ENCODE measurements at places on chromosomes 3 and 15. TPM values are rescaled to one million over a fixed set of nuclear protein-coding genes. Genes with fewer than 3 reads are reported as not detected.

DNA sequence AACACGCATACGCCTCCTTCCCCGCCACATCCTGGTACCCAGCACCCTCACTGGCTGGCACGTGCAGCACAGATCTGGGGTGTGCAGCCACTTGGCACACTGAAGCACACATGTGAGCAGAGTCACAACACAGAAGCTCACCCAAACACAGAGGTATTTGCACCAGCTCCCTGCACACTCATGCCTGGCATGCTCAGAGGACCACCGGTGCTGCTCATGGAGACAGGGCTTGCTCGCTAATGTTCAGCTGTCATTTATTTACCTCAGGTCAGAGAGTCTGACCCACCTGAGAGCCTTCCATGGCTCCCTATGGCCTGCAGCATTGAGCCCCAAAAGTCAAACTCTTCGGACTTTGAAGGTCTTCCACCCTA is 70.4 kb downstream of the ADAMTS7 start:
- no peak overlapping the region for H3K4me3 ChIP-seq
- H3K27me3 ChIP-seq = no peaks in the 10 kb centered on the region
- no peaks in the 10 kb centered on the region for H3K4me1 ChIP-seq
- no peaks in the 10 kb centered on the region for H3K36me3 ChIP-seq
- H3K27ac ChIP-seq = no peak overlapping the region

- no peaks in the 10 kb centered on the region for H3K27me3 ChIP-seq
- no peak overlapping the region for H3K27ac ChIP-seq
- no peaks in the 10 kb centered on the region for H3K36me3 ChIP-seq
- no peak for DNase-seq
- H3K4me3 ChIP-seq = no peak overlapping the region
Observed at GRCh38 chr15:101083336-101084045, 164.3 kb downstream of the LRRK1 start.

- H3K27me3 ChIP-seq = no peaks in the 10 kb centered on the region
- H3K4me3 ChIP-seq = no peak overlapping the region
- no peaks in the 10 kb centered on the region for H3K36me3 ChIP-seq
- DNase-seq = no peak
Observed at GRCh38 chr15:81859737-81860516, 185.9 kb downstream of the MEX3B start.

- H3K27me3 ChIP-seq = no peaks in the 10 kb centered on the region
- DNase-seq = no peak
- H3K27ac ChIP-seq = no peak overlapping the region
- no peak overlapping the region for H3K4me3 ChIP-seq
- H3K36me3 ChIP-seq = no peaks in the 10 kb centered on the region
Observed at GRCh38 chr3:165148876-165149441, 47.2 kb downstream of the SLITRK3 start.

GRCh38 chr3:194836661-194837060 is 151.0 kb downstream of the FAM43A start:
- H3K27me3 ChIP-seq = no peaks in the 10 kb centered on the region
- no peaks in the 10 kb centered on the region for H3K36me3 ChIP-seq
- H3K27ac ChIP-seq = no peak overlapping the region
- DNase-seq = no peak

GRCh38 chr3:8985411-8985831 is 22.1 kb upstream of the RAD18 start:
- H3K27me3 ChIP-seq = no peaks in the 10 kb centered on the region
- no peak overlapping the region for H3K27ac ChIP-seq
- H3K4me1 ChIP-seq = no peaks in the 10 kb centered on the region

DNA sequence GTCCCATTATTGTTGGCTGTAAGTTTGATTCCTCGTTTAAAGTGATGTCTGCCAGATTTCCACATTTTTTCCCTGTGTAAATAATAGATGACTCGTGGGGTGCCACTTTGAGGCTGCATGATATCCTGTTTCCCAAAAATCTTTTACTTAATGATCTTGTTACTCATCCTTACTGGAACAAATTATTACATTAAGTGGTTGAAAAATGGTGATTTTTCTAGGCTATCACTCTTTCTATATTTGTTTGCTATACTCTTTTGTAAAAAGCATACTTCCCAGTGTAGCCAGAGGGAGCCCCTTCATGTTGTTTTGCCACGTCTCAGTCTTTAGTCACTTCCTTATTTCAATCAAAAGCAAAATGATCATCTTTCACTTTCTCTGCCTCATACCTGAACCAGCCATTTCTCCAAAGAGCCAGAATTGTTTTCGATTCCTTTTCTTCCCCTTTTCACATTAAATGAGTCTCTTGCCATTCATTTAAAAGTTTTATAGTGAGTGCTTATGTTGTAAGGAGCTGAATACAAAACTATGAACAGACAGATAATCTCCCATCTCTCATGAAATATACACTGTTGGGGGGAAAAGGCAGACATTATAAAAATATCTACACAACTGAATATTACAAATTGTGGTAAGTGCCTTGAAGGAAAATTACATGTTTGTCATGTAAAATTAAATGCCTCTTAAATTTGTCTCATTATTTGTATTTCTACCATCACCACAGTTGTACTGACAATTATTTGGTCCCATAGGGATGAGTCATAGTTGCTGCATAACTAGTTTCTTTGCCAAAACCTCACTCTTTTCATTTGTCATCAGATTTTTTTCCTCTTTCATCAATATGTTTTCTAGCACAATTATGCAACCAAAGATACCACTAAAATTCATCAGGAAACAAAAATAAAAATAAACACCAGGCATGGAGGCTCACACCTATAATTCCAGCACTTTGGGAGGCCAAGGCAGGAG is 41.5 kb downstream of the ADGRG7 start:
- H3K27ac ChIP-seq = no peak overlapping the region
- DNase-seq = no peak
- no peaks in the 10 kb centered on the region for H3K27me3 ChIP-seq

- H3K27me3 ChIP-seq = no peaks in the 10 kb centered on the region
- no peak overlapping the region for H3K4me3 ChIP-seq
- DNase-seq = no peak
- no peak overlapping the region for H3K27ac ChIP-seq
- H3K4me1 ChIP-seq = peaks cover 3% of the 10 kb centered on the region
Observed at GRCh38 chr15:74832826-74833225, 6.4 kb downstream of the CPLX3 start.

DNA sequence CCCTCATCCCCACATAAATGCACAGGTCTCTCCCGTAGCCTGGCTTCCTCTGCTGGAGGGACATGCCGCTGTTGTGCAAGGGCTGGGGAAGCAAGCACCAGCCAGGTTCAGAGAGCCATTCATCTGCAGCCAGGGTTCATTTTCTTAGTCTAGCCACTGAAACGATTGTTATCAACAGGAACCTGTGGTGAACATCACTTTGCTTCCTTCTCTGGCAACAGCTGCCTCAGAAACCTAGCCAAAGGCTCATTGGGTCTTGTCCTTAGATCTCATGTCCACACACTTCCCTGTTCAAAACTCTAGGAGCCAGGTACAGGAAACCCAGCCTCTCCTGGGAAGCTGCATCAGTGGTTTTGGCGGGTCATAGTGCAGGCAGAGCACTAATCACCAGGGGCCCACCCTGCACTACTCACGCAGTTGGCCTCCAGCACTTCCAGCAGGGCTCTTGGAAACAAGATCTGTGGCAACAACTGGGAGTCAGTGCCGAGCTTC is 47.0 kb downstream of the OXNAD1 start:
- H3K4me3 ChIP-seq = no peak overlapping the region
- H3K27me3 ChIP-seq = no peaks in the 10 kb centered on the region
- H3K36me3 ChIP-seq = peaks cover 18% of the 10 kb centered on the region
- peaks cover 17% of the 10 kb centered on the region for H3K4me1 ChIP-seq
- no peak for DNase-seq
- peak overlapping the region; percentile 57 for H3K27ac ChIP-seq

DNA sequence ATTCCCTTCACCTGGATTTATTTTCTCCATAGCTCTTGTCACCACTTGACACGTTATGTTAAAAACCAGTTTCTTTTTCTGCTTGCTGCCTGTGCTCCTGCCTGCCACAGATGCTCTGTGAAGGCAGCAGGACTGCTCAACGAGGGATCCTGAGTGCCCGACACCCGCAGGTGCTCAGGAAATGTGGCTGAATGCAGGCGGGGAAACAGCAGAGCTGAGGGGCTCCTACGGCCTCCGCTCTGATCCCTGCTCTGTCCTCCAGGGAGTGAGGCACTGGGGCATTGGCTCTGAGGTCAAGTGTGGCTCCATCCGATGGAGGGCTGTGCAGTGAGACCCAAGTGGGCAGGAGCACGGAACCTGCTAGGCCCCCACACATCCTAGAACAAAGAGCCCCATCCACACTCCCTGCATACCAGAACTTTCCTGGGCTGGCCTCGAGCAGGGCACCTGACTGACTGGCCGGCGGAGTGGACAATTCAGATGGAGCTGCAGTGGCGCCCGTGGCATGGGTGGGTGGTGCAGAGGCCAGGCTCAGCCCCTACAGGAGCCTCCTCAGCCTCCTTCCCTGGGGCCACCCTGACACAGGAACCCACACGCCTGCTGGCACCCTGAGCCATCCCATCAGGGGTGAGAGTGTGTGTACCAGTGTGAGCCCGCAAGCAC is 27.9 kb downstream of the IQSEC1 start:
- H3K4me1 ChIP-seq = peaks cover 74% of the 10 kb centered on the region
- H3K4me3 ChIP-seq = no peak overlapping the region
- H3K27ac ChIP-seq = peak overlapping the region; percentile 85
- DNase-seq = no peak

DNA sequence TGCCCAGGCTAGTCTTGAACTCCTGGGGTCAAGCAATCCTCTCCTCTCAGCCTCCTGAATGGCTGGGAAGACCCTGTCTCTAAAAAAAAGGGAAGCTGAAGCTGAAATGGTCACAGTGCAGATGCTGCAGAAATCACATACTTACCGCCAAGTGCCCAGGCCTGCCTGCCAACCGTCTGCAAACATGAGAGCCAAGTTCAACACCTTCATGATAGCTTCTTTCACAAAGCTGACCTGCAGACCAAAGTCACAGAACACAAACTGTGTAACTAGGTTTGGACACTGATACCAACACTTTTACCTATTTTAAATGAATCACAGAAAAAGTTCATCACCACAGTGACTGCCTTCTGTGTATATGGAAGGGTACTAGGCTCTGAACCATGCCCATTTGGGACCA is 22.8 kb upstream of the CYFIP1 start:
- H3K27ac ChIP-seq = no peak overlapping the region
- no peaks in the 10 kb centered on the region for H3K4me1 ChIP-seq
- no peak for DNase-seq
- H3K4me3 ChIP-seq = no peak overlapping the region

- no peaks in the 10 kb centered on the region for H3K36me3 ChIP-seq
- peaks cover 98% of the 10 kb centered on the region for H3K4me1 ChIP-seq
- peak; percentile 69 for DNase-seq
- peak overlapping the region; percentile 89 for H3K27ac ChIP-seq
Observed at GRCh38 chr15:70487387-70487740, 276.0 kb downstream of the UACA start.

- DNase-seq = no peak
- H3K27ac ChIP-seq = no peak overlapping the region
Observed at GRCh38 chr3:108251265-108251664, 29.0 kb upstream of the IFT57 start.

- H3K4me3 ChIP-seq = no peak overlapping the region
- no peaks in the 10 kb centered on the region for H3K4me1 ChIP-seq
- H3K36me3 ChIP-seq = no peaks in the 10 kb centered on the region
Observed at GRCh38 chr3:13214847-13215472, 141.7 kb upstream of the IQSEC1 start.

GRCh38 chr3:9198899-9199335 is 50.5 kb downstream of the SRGAP3 start:
- H3K4me1 ChIP-seq = no peaks in the 10 kb centered on the region
- no peak overlapping the region for H3K27ac ChIP-seq
- H3K4me3 ChIP-seq = no peak overlapping the region
- no peak for DNase-seq
- no peaks in the 10 kb centered on the region for H3K27me3 ChIP-seq
- H3K36me3 ChIP-seq = no peaks in the 10 kb centered on the region

DNA sequence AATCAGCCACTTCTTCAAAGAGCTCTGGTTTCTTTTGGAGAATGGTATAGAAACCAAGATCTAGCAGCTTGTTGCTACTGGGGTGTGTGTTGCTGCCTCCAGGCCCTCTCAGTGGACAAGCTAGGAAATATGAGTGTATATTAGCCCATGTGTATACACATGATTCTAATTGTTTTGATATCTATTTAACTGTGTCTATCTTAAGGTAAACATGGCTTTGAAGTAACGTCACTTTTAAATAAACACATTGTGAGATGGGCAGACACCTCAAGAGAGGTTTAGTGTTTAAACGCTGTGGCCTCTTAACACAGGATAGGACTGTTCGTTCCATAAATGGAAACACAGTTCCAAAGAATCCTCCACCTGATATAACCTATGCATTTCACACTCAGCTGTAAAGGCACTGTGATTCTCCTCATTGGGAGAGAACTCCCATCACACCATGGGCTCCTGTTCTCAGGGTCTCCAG is 87.0 kb downstream of the GMPS start:
- H3K27me3 ChIP-seq = no peaks in the 10 kb centered on the region
- H3K36me3 ChIP-seq = no peaks in the 10 kb centered on the region
- no peak for DNase-seq
- no peaks in the 10 kb centered on the region for H3K4me1 ChIP-seq
- H3K27ac ChIP-seq = no peak overlapping the region
- no peak overlapping the region for H3K4me3 ChIP-seq

DNA sequence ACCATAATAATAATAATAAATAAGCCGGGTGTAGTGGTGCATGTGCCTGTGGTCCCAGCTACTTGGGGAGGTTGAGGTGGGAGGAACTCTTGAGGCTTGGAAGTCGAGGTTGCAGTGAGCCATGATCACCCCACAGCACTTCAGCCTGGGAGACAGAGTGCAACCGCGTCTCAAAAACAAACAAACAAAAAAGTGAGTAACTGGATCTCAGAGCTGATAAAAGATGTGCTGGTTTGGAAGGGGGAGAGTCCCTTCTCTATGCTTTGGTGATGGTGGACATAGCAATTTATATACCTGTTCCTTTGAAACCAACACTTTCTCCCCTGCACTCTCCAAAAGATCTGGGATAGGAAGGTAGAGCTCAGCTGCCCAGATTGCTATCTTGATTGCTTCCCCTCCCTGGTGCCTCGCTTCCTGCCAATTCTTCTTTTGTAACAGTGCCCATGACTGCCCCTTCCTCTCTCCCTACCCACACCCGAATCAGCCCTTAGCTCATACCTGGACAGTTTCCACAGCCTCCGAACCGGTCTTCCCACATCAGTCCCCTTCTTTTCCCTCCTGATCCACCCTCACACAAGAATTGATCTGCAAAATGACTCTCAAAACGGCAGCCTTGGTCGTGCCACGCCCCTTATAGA is 55.1 kb upstream of the UBE2E1 start:
- no peak overlapping the region for H3K4me3 ChIP-seq
- H3K27me3 ChIP-seq = no peaks in the 10 kb centered on the region
- no peak for DNase-seq
- peaks cover 55% of the 10 kb centered on the region for H3K4me1 ChIP-seq
- no peaks in the 10 kb centered on the region for H3K36me3 ChIP-seq
- H3K27ac ChIP-seq = no peak overlapping the region

Gene C3orf85
- total RNA-seq = not detected

Gene CLDN18
- not detected for total RNA-seq

Gene SLC28A1
- not detected for total RNA-seq

Gene RARB
- total RNA-seq = 13.0 TPM

Gene COL8A1
- 1.6 TPM for total RNA-seq

Gene CPNE9
- total RNA-seq = not detected

Gene DAZL
- total RNA-seq = not detected

Gene CYP1A2
- not detected for total RNA-seq

Gene AMT
- total RNA-seq = 4.5 TPM
